CD4-positive, alpha-beta T cell treated with Interleukin-21 for 1 hour (primary cell): ENCODE measurements at places on chromosomes 5 and 9.

- no peak for DNase-seq
Measured at GRCh38 chr5:159184858-159185381, 24.4 kb downstream of the RNF145 start.

DNA sequence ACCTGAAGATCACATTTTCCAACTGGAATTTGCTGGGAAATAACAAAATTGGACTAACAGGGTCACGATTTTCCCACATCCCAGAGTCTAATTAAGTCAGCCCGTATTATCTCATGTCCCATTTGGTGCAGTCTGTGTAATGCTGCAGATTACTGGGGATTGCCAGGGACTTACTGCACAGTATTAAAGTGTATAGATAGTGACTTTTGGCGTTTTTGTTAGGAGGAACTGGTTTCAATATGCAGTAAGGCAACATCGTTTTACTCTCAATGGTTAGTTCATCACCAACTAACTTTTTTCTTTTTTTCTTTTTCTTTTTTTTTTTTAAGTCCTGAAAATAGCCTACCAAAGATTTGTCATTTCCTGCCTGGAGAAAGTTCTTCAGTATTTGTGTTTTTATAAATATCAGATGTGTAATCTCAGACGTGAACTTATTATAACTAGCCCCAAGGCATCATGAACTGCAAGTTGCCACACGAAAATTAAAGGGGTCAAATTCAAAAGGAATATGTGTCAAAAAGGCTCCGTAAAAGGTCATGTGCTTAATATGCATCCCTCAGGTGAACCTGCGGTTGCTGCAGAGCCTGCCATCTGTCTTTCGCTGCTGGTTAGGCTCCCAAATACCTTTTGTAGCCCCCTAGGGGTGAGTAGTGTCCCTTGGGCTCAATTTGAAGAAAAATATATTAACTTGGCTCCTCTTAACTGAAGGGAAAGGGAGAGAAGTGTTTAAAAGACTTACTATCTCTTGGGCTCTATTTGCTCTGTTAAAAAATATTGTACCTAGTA lies 176.7 kb upstream of the ADAMTSL1 start:
- DNase-seq, result no peak

- no peak for DNase-seq
Measured at GRCh38 chr5:64458948-64459347, 46.9 kb upstream of the RGS7BP start.

GRCh38 chr9:79858508-79858907 lies 286.7 kb downstream of the TLE4 start:
- peak; percentile 73 for DNase-seq

DNA sequence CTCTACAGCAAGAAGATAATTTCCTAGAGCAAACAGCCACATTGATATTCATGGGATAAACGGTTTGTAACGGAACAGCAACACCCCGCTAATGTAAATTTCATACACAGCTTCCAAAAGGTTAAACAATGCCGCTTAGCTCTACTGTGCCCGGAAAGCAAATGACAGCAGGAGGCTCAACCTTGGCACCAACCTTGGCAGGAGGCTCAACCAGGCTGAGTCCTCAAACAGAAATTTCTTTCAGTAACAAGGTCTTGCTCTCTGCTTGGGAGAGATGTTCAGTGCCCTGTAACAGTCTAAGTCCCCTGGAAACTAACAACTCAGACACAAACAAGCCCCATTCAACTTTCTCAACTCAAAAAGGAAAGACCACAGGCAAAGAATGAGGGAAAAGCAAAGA lies 11.1 kb upstream of the PPP1R2B start:
- no peak for DNase-seq

- DNase-seq, result no peak
Measured at GRCh38 chr9:37399336-37399735, 23.2 kb upstream of the GRHPR start.

DNA sequence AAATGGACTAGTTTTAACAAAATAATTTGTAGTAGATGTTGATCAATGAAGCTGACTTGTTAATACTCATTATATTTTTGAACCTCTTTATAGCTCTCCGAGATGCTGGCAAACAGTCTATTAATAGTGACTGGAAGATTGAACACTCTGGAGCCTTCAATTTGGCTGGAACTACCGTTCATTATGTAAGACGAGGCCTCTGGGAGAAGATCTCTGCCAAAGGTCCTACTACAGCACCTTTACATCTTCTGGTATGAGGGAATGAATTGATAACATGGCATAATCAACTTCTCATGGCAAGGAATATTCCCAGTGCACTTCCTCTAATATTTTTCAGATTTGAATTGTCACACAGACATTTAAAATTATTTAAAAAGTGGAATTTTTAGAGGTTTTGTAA lies 68.2 kb upstream of the MINAR2 start:
- no peak for DNase-seq

DNA sequence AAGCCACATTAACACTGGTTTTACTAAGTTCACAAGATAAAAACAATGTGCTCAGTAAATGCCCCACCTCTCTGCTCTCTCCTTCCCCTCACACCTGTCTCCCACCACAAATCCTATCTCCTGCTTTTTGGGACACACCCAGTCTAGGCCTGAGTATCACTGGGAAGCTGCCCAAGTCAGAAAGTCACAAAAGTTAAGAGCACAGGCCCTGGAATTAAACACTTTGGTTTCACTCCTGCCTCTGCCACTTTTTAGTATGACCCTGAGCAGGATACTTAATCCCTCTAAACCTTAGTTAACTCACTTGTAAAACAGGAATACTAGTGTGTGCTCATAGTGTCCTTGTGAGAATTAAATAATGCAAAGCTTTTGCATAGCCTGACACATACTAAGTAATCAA lies 11.3 kb downstream of the C5 start:
- DNase-seq, result no peak

GRCh38 chr9:35566417-35566816 lies 38.6 kb upstream of the TESK1 start:
- no peak for DNase-seq

DNA sequence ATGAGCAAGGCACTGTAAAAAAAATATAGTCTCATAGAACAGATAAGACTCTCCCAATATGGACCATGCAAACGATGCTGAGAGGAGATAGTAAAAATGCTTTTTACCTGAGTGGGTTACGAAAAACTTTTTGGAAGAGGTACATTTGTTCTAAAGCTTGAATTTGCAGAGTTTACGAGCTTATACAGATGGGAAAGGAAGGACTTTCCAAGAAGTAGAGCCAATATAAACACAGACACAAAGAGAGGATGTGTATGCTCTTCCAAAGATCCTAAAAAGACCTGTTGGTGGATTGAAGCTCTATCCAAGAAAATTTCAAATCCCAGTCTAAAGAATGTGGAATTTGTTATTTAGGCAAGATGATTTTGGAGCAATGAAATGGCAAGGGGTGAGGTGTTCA lies 127.1 kb upstream of the SLCO6A1 start:
- DNase-seq, result no peak

DNA sequence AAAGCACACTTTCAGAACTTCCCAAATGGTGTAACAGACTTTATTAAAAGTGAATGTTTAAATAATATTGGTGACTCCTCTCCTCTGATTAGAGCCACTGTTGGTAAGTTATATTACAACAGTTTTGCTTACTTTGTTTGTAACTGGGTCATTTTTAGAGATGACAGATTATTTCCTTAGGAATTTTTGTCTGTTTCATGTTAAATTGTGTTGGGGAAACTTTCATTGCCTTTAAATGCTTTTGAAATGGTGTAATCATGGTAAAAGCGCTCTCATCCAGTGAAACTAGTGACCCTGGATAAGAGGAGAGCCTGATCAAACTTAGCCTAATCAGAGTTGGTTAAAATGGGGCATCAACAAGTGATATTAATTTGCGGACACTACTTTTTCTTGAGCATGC lies 39.4 kb downstream of the TNPO1 start:
- no peak for DNase-seq
